ENCODE measurements at places on chromosomes 6 and 20.

DNA sequence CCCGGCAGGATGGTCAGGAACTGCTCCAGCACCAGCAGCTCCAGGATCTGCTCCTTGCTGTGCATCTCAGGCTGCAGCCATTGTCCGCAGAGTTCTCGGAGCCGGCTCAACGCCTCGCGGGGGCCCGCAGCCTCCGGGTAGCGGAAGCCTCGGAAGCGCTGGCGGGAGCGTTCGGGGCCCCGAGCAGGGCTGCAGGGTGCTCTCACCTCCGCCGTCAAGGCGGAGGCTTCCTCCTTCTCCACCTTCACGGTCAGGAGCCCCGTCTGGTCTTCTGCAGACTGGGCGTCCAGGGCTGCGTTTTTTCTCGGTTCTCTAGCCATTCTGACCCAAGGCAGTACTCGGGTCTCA is 434 bp downstream of the ZKSCAN4 start:
- DNase-seq, result peak; percentile 20

DNA sequence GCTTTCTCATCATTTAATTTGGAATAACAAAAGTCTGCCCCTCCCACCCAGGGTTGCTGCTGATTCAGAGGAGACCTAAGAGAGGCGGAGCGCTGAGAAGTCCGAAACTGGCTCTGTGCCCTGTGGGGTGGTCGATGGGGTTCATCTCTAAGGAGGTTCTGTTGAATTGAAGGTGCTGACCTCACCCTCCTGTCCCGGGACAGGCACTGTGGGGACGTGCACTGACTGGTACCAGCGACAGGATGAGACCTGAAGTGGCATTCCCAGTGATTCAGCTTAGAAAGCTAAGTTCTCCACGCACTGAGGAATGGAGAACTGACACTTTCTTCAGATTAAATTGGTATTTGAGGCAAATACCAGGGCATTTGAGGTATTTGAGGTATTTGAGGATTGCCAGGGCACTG is 1.3 kb downstream of the GUCA1B start:
- no peak for DNase-seq

GRCh38 chr6:63514488-63515173 is 57.6 kb upstream of the LOC128125822 start:
- no peak for DNase-seq

- no peak for DNase-seq
These were observed 6.3 kb downstream of the YWHAB start for GRCh38 chr20:44891826-44892225.

DNA sequence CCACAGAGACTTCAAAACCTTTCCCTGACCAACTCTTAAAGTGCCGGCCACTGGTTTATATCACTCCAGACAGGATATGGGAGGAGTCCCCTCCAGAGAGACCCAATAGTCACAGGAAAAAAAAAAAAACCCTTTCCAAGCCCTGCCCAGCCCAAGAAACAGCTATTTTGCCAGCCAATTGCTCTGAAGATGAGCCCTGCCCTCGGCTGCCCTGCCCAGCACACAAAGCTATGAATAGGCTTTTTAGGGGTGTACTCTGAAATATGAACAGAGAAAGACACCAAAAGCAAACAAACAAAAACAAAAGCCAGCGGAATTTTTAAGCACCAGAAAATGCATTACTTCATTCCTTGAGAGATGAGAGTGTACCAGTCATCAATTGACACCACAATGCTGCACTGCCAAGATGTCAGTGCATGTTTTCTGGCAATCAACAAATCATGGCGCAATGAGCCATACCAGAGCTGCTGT is 275.1 kb downstream of the C6orf118 start:
- no peak for DNase-seq

DNA sequence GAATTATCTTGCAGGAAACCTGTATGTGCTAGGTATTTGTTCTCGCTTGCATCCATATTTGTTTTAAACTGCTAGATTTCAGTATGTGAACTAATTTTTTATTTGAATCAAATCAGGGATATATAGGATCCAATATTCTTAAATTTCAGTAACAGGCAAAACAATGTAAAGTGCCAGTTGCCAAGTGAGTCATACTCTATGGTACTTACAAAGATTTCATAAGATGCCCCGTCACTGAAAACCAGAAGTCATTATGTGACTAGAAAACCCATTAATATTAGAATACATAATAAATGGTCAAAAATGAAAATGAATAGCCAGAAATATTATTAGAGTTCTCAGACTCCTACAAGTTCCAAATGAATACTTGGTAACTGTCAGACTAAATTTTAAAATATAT is 481.2 kb downstream of the TFAP2A start:
- no peak for DNase-seq

- DNase-seq, result no peak
These were observed 7.5 kb upstream of the ZSWIM1 start for GRCh38 chr20:45873409-45874103.

- no peak for DNase-seq
These were observed 16.3 kb downstream of the LRP11 start for GRCh38 chr6:149847939-149848267.

- DNase-seq, result no peak
These were observed 201.7 kb downstream of the CLIC5 start for GRCh38 chr6:45813943-45814342.

DNA sequence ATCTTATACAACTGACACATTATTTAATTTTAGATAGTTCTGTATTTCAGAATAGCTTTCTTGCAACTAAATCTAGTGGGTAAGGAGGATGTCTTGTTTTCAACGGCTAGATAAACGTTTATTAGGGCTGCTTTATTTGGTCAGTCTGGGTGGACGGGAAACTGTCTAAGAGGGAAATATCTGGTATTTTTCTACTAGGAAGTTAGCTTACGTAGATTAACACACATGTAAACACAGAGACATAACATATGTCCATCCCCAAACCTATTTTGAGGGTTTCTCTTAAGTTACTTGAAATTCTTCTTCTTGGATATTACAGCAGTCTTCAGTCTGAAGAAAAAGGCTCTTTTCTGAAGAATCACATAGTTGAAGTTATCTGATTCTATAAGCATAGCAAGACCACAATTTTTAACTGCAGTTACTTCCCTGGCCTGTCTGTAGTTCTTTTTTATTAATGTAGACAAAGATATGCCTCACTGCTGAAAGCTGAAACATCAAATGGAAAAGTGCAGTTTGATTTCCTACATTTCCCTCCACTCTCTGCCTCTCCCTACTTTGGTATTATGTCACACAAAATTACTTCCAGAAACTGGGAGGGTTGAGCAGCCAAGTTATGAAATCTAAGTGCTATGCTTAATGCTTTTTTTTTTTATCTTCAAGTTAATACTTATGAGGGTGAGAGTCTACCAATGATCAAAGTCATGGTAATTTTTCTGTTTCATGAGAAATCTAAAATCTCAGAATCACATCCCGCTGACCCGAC is 37.4 kb downstream of the PLAGL1 start:
- DNase-seq, result no peak

DNA sequence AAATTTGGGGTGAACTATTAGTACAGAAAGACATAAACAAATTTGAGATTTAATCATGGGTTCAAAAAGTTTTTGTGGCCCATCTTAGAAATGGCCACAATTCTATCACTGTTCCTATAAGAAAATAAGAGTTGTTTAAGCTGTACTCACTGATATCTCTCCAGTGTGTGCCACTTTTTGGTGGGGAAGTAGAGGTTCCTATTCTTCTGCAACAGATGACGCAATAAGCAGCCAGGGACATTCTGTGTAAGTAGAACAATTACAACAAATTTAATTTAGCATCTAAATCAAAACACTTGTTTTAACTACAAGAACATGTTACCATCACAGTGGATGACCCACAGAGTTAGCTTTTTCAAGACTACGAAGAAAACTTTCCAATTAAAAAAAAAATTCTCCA is 9.9 kb downstream of the SERAC1 start:
- no peak for DNase-seq

- DNase-seq, result no peak
These were observed 81.6 kb upstream of the PREP start for GRCh38 chr6:105484238-105485161.

DNA sequence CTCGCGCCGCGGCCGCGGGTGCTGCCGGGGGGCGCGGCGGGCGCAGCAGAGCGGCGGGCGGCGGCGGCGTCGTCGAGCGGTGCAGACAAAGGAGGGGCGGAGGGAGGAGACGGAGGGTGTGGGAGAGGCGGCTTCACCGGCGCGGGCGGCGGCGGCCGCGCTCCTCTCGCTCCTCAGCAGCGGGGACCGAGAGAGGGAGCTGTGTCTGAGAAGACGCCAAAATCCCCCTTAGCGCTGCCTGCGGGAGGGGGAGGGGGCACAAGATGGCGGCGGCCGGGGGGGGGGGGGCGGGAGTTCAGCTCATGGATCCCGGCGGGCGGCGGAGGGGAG is 296 bp downstream of the ADNP start:
- DNase-seq, result no peak

GRCh38 chr6:140847262-140847645 is 1285.5 kb upstream of the GJE1 start:
- DNase-seq, result no peak

- no peak for DNase-seq
These were observed 8.1 kb downstream of the TAGAP start for GRCh38 chr6:159036673-159037072.

- DNase-seq, result no peak
These were observed 12.9 kb downstream of the BEND3 start for GRCh38 chr6:107102414-107102805.

- DNase-seq, result no peak
These were observed 280.7 kb downstream of the UST start for GRCh38 chr6:149027484-149027883.

All from activated naive CD4-positive, alpha-beta T cell (primary cell).